Anterior cingulate cortex (tissue), 58 donors: ENCODE measurements at places on chromosomes 5 and 9.

GRCh38 chr5:128536254-128537220 is 1.5 kb downstream of the FBN2 start:
- no peak for DNase-seq

DNA sequence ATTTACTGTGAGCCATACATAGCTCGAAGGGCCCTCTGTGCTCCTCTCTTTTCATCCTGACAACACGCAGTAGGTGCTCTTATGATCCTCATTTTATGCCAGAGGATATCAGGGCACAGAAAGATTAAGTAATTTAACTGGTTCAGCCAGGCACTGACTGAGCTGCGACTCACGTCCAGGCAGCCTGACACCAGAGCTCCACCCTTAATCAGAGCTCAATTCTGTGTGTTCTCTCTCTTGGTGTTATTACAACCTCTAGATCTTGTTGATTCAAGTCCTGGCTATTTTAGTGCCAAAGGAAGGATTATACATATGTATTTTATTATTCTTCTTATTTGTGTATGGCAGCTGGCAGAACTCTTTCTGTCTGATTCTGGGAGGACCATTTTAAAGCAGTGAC is 59.7 kb downstream of the OSMR start:
- no peak for DNase-seq

DNA sequence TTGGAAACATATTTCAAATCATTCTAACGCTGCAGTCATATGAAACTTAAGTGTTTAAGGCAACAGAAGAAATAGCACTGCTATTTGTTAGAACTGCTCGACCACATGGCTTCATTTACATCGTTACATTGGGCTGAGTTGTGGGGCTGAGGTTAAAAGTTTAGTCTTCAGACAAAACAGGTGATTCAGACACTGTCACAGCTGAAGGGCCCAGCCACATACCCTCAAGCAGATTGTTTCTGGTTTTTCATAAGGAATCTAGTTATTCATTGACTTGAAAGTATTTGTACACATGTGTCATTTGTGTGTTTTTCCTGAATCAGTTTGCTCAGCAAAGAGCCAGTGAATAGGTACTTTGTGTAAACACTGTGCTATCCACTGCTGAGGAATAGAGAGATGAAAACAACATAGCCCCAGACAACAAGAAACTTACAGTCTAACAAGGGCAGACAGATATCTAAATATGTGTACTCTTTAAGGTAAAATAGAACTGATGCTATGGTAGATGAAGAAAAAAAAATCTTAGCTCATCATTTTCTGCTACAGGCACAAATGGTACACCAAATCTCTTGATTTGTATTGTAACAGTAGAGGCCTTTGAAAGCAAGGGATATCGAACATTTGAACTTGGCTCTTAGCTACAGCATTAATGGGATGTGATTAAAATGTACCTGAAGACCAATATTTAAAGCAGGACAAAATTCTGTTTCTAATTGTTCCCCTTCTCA is 357.6 kb upstream of the RPS23 start:
- no peak for DNase-seq

DNA sequence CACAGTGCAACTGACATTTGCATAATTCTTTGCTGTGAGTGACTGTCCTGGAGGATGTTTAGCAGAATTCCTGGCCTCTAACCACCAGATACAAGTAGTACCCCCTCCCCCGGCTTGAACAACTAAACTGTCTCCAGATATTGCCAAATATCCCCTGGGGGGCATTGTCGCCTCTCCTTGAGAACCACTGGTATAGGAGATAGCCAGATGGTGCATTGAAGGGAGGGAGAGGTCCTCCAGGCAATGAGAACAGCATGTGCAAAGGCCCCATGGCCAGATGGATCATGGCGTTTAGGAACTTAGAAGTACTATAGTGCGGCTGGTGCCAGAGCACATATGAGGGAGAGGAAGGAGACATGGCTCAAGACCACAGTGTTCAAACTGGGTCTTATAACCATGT is 18.9 kb upstream of the ORM1 start:
- DNase-seq: no peak

- DNase-seq: no peak
These were observed 607.4 kb upstream of the ADAMTS16 start for GRCh38 chr5:4532705-4533080.

DNA sequence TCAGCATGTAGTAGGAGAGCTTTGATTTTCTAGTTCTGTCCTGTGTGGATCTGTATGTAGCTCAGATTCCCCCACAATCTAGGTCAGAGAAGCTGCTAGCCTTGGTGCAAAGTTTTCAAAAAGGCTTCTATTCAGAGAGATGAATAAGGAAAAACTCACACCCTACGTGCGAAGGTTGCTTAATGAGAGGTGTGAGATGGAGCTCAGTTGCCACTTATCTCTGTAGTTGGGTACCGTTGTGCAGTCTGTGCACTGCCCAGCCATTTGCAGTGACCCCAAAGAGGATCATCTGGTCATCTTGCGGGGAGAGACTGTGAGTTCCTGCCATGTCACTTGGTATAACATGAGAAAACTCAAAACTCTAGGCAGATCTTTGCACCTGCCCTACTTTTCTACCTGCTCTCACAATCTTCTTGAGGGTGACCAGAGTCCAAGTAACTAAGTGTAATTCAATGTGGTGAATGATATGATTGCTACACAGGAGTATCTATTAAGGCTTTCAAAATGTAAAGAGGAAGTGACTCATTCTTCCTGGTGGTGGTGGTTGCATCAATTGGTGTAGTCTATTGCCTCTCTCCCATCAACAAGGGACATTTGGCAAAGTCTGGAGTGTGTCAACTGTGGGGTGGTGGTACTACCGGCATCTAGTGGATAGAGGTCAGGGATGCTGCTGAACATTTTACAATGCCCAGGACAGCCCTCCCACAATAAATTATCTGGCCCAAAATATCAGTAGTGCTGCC is 65.2 kb downstream of the TMC1 start:
- no peak for DNase-seq

GRCh38 chr9:93287189-93287552 is 103.2 kb downstream of the WNK2 start:
- DNase-seq: no peak

DNA sequence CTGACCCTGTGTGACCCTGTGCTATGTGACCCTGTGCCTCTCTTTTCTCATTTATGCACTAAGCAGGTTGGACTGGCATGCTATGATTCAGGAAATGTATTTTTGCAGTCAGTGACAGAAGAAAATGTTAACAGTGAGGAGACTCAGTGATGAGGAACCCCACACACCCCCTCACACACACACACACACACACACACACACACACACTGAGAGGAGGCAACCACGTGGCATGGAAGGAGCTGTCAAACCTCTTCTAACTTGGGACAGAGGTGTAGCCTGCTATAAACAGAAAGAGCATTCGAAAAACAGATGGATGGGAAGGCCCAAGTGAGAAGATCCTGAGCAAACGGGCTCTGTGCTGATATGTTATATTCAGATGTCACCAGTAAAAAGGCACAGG is 57.9 kb upstream of the GRIA1 start:
- DNase-seq: no peak

DNA sequence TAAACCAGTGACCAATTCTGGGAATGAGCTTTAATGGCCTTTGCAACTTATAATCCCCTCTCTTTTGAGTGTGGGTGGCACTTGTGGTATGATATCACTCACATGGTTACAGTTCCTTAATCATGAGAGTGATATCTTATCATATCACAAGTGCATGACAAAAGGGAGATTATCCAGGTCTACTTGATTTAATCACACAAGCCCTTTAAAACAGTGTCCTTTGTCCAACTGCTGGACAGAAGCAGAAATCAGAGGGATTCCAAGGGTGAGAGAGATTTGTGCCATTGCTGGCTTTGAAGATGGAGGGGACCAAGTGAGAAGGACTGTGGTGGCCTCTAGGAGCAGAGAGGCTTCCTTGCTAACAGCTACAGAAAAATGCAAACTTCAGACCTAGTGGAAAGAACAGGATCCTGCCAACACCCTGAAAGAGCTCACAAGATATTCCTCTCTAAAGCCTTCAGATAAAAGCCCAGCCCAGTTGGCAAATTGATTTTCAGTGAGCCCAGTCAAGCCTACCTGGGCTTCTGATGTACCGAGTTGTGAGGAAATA is 279.0 kb upstream of the TLE4 start:
- DNase-seq: no peak

GRCh38 chr5:179872055-179872827 is 13.6 kb upstream of the MRNIP start:
- no peak for DNase-seq

- no peak for DNase-seq
These were observed 12.3 kb downstream of the ARSB start for GRCh38 chr5:78972654-78973428.

DNA sequence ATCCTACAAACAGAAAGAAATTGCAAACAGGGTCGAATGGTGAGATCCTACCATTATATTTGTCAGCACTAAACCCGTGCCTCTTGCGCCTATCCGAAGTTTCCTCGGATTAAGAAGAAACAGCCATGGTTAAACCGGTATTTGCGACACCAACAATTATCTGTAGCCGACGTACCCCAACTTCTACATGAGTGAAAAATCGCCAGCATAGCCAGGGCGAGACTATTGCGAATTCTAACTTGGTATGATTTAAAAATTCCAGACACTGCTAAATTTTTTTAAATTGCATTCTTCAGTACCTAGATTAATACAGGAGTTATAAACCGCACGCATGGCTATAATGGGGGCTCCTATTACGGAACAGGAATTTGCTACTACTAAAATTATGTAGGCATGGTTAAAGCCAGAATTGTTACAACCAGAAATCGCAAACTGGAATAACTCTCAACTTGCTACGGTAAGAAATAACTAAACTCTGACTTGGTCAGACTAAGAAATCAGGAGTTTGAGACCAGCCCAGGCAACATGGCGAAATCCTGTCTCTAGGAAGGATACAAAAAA is 25.3 kb upstream of the ANXA2R start:
- no peak for DNase-seq

- no peak for DNase-seq
These were observed 201.5 kb downstream of the FRMD3 start for GRCh38 chr9:83336706-83337105.

- DNase-seq: no peak
These were observed 12.5 kb upstream of the PARP8 start for GRCh38 chr5:50653946-50654345.

DNA sequence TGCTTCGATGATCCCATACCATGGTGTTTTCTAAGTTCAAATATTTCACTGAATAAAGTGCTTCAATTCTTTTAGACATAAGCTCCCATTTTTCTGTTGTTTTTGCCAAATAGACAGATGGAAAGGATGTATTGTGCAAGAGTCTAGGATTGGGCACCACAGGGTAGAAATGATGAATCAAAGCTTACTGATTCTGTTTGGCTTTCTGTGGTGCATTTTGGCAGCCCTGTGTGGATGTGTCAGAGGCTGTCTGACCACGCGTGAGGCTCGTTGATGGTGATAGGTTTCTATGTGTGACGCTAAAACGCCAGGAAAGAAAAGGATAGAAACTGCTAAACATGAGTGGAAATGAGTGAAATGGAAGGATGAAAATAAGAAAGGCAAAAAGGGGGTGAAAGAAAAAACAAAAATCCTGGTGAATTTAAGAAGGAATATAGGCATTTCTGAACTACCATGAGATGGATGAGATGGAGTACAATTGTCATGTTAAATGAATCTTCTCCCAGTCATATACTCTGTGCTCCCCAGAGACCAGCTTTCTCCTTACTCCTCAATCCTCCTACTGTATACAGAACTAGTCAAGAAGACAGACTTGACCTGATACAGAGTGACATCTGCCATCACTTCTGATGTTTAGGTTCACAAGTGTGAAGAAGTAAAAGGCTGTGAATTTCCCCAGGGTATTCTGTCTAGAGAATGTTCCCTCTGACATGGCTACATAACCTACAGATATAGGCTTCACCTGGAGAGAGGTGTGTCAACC is 54.4 kb downstream of the ANKH start:
- DNase-seq: peak; percentile 22

DNA sequence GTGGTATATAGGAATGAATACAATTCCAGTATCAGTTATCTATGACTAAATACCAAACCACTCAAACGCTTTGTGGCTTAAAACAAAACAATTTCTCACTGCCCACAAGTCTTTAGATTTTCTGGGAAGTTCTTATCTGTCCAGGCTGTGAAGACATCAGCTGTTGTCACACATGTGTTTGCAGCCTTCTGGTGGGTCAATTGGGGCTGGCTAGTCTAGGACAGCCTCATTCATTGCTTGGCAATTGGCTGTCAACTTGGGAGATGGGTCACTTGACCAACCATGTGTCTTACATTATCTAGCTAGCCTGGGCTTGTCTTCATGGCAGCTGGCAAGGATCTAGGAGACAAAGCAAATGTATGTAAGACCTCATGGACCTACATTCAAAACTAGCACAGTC is 53.8 kb upstream of the PAPPA start:
- no peak for DNase-seq

- DNase-seq: no peak
These were observed 208.0 kb upstream of the ANKRD55 start for GRCh38 chr5:56440871-56441740.

- no peak for DNase-seq
These were observed 18.7 kb upstream of the WNT8A start for GRCh38 chr5:138065102-138065501.

GRCh38 chr9:5978523-5978922 is 36.9 kb downstream of the RANBP6 start:
- no peak for DNase-seq

DNA sequence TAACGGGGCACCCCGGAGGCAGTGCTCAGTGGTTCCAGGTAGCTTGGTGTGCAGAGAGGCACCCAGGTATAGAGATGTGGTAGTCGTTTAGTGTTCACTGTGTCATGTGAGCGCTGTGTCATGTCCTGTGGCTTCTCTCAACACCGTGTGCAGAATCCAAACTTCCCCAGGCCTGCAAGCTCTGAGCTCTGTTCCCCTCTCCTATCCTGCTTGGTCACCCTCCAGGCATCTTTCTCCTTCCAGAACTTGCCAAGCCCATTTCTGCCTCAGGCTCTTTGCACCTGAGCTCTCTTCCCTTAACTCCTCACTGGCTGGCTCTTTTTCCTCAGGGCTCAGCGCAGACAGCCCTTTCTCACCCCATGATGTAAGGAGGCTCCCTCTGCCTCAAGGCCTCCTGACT is 64.8 kb downstream of the CARTPT start:
- DNase-seq: no peak

DNA sequence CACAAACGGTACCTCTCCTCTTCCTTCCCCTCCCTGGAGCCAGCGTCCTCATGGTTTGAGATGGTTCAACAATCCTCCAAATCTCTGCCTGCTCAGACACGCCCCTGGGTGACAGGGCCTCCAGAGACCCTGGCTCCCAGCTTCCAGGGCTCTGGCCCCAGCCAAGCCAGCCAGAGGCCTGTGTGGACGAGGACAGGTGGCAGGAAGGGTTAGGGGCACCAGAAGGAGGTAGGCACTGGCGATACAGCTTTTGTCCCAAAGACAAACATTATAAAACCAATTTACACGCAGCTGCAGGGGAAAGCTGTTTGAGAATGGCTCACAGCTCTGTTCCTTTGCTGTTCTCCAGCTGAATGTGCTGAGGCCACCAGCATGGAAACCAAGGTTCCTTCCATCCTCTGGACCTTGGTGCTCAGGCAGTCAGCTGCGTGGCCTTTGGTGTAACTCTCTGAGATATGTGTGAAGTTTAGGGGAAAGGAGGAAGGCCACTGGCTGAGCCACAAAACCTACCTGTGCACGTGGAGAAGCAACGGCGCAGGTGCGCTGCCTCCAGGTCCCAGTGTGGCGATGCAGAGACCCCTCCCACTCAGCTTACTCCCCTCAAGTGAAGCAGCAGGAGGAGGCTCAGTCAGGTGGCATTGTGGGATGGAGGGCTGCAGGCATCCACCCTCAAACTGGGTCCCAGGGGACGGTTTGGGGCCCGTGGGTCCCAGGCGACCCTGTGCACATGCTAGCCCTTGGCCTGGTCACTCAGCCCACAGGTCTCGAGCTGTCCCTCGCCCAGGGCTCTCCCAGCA is 4.3 kb upstream of the QRFP start:
- DNase-seq: no peak
